ENCODE measurements at places on chromosomes 1 and 21. TPM values are rescaled to one million over a fixed set of nuclear protein-coding genes. Genes with fewer than 3 reads are reported as not detected.
A peak's percentile ranks its signal among the peaks of the same experiment; 100 is the strongest.

TRIM63 gene
- not detected for total RNA-seq

ADPRS gene
- 28.6 TPM for total RNA-seq

MNDA gene
- 0.50 TPM for total RNA-seq

TRIM46 gene
- total RNA-seq, result 8.4 TPM

RXRG gene
- total RNA-seq, result not detected

B3GALT5 gene
- total RNA-seq, result not detected

SLFNL1 gene
- total RNA-seq, result 1.6 TPM

ESRRG gene
- total RNA-seq, result not detected

IL23R gene
- 0.47 TPM for total RNA-seq

TRIM17 gene
- 0.76 TPM for total RNA-seq

FCRL6 gene
- 0.55 TPM for total RNA-seq

SPRR1B gene
- total RNA-seq, result not detected

IGSF9 gene
- total RNA-seq, result not detected

GPA33 gene
- 21.6 TPM for total RNA-seq

GUCA2A gene
- not detected for total RNA-seq

TMEM81 gene
- 8.9 TPM for total RNA-seq

- no peaks in the 10 kb centered on the region for H3K36me3 ChIP-seq
- no peaks in the 10 kb centered on the region for H3K4me1 ChIP-seq
- H3K4me3 ChIP-seq, result no peak overlapping the region
- no peaks in the 10 kb centered on the region for H3K27me3 ChIP-seq
- DNase-seq, result no peak
- H3K27ac ChIP-seq, result no peak overlapping the region
Observed at GRCh38 chr1:244353551-244354091, 98.1 kb downstream of the ADSS2 start.

GRCh38 chr1:185438936-185439335, 121.9 kb upstream of the IVNS1ABP start:
- H3K4me1 ChIP-seq, result peaks cover 30% of the 10 kb centered on the region
- DNase-seq, result no peak
- H3K27ac ChIP-seq, result peak overlapping the region; percentile 48
- H3K36me3 ChIP-seq, result no peaks in the 10 kb centered on the region
- H3K4me3 ChIP-seq, result no peak overlapping the region

GRCh38 chr21:37670883-37671282, 245.4 kb downstream of the KCNJ6 start:
- no peaks in the 10 kb centered on the region for H3K36me3 ChIP-seq
- H3K27me3 ChIP-seq, result no peaks in the 10 kb centered on the region
- H3K27ac ChIP-seq, result no peak overlapping the region
- DNase-seq, result no peak
- H3K4me3 ChIP-seq, result no peak overlapping the region

DNA sequence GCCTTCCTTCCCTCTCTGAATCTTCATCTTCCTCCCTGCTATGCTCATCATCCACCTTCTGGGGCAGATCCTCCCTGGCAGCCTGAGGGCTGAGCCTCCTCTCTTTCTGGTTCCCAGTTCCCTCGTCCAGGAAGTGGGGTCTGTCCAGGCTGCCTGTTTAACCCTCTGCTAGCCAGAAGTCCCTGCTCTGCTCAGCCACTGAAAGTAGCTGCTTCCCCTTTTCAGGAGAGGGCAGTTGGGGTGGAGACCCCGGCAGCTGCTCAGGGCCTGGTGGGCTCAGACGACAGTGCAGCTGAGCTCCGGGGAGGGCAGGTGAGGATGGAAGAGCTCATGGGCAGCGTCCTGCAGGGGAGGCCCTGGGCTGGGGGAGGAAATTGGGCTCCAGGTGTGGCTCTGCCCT, 43.1 kb upstream of the ETV3 start:
- DNase-seq, result no peak
- H3K27ac ChIP-seq, result no peak overlapping the region
- no peaks in the 10 kb centered on the region for H3K36me3 ChIP-seq

GRCh38 chr1:30877205-30877912, 31.2 kb downstream of the SDC3 start:
- H3K4me1 ChIP-seq, result peaks cover 6% of the 10 kb centered on the region
- no peak overlapping the region for H3K4me3 ChIP-seq
- H3K27me3 ChIP-seq, result no peaks in the 10 kb centered on the region
- no peak overlapping the region for H3K27ac ChIP-seq
- H3K36me3 ChIP-seq, result no peaks in the 10 kb centered on the region

DNA sequence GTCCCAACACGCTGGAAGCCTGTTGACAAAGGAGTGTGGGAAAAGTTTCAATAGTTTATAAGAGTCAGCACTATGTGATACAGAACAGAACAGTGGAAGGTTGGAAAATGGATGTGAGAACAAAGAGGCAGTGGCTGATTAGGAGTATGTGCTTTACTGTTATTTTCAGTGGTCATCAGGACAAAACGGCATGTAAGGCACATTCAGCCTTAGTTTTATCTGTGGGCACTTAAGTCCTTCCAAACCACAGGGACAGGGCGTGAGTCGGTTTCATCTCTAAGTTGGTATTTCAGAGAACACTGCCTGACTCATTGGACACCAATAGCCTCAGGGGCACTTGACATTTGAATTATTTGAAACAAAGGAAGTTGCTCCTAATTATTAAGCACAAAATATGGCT, 306.9 kb downstream of the ASTN1 start:
- H3K4me1 ChIP-seq, result no peaks in the 10 kb centered on the region
- H3K4me3 ChIP-seq, result no peak overlapping the region
- DNase-seq, result no peak
- H3K27ac ChIP-seq, result no peak overlapping the region

DNA sequence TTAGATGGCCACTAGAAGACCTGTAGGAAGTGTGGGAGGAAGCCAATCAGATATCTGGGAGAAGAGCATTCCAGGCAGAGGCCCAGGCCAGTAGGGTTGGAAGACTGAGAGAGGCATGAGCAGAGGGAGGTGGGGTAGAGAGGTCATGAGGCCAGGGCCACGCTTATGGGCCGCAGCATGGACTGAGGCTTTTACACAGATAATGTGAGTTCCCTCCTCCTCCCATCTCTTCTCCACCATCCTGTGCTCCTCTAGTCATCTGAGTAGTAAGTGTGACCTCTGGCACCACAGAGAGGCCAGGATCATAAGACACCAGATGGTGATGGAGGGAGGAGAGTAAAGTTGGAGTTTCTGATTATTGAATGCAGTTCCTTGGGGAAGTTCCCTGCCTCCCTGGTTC, 17.1 kb downstream of the TTC22 start:
- H3K4me1 ChIP-seq, result no peaks in the 10 kb centered on the region
- no peaks in the 10 kb centered on the region for H3K27me3 ChIP-seq
- no peak for DNase-seq
- no peak overlapping the region for H3K4me3 ChIP-seq
- peaks cover 33% of the 10 kb centered on the region for H3K36me3 ChIP-seq

- DNase-seq, result peak; percentile 51
- H3K4me3 ChIP-seq, result no peak overlapping the region
- H3K27me3 ChIP-seq, result no peaks in the 10 kb centered on the region
- no peak overlapping the region for H3K27ac ChIP-seq
- H3K4me1 ChIP-seq, result no peaks in the 10 kb centered on the region
- peaks cover 35% of the 10 kb centered on the region for H3K36me3 ChIP-seq
Observed at GRCh38 chr1:200971955-200972711, 51.4 kb downstream of the KIF21B start.

- peaks cover 6% of the 10 kb centered on the region for H3K36me3 ChIP-seq
- no peaks in the 10 kb centered on the region for H3K27me3 ChIP-seq
- peaks cover 36% of the 10 kb centered on the region for H3K4me1 ChIP-seq
- DNase-seq, result no peak
- no peak overlapping the region for H3K4me3 ChIP-seq
- peak overlapping the region; percentile 92 for H3K27ac ChIP-seq
Observed at GRCh38 chr1:15408890-15409387, 749 bp upstream of the EFHD2 start.

GRCh38 chr1:202223121-202223860, 29.7 kb downstream of the LGR6 start:
- H3K27ac ChIP-seq, result no peak overlapping the region
- no peak for DNase-seq
- no peak overlapping the region for H3K4me3 ChIP-seq
- peaks cover 9% of the 10 kb centered on the region for H3K4me1 ChIP-seq
- no peaks in the 10 kb centered on the region for H3K36me3 ChIP-seq

GRCh38 chr1:156937883-156938282, 17.5 kb downstream of the LRRC71 start:
- DNase-seq, result no peak
- H3K36me3 ChIP-seq, result peaks cover 26% of the 10 kb centered on the region
- no peak overlapping the region for H3K27ac ChIP-seq

- H3K27me3 ChIP-seq, result no peaks in the 10 kb centered on the region
- DNase-seq, result no peak
- no peaks in the 10 kb centered on the region for H3K36me3 ChIP-seq
- no peak overlapping the region for H3K4me3 ChIP-seq
Observed at GRCh38 chr1:162279136-162279498, 97.5 kb downstream of the SPATA46 start.

DNA sequence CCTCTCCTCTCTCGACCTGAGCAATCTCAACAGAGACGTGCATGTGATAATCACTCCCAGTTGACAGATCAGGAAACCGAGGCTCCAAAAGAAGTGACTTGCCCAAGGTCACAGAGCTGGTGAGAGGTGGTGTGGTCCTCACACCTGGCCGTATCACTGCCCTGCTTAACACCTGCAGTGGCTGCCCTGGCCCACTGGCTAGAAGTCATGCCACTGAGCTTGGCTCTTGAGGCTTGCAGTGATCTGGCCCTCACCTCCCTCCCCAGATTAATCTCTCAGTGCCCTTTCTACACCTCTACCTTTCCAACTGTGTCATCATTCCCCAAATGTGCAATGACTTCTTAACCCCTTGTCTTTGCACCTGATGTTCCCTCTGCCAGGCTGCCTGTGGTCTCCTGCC, 38.8 kb downstream of the CDCP2 start:
- H3K4me3 ChIP-seq, result no peak overlapping the region
- DNase-seq, result no peak
- H3K27ac ChIP-seq, result no peak overlapping the region
- H3K36me3 ChIP-seq, result no peaks in the 10 kb centered on the region
- no peaks in the 10 kb centered on the region for H3K4me1 ChIP-seq

DNA sequence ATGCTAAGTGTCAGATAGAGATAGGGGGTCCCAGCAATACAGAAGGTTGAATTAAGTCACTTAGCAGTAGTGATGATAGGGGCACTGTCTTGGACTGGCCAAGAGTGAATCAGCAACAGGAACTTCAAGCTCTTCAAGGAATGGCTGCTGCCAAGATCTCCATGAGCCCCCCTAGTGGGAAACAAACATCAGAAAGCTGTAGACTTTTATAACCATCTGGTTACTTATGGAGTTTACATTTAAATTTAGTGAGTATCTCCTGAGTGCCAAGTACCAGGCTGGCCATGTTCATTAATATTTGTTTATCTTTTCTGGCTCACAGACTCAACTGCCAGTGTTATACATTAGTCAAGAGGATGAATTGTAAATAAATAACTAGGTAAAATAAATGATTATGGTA, 327.3 kb downstream of the TTLL7 start:
- DNase-seq, result no peak
- no peak overlapping the region for H3K4me3 ChIP-seq
- H3K27ac ChIP-seq, result no peak overlapping the region
- no peaks in the 10 kb centered on the region for H3K36me3 ChIP-seq

- H3K36me3 ChIP-seq, result no peaks in the 10 kb centered on the region
- no peak overlapping the region for H3K27ac ChIP-seq
- peaks cover 6% of the 10 kb centered on the region for H3K4me1 ChIP-seq
- DNase-seq, result no peak
- no peak overlapping the region for H3K4me3 ChIP-seq
- H3K27me3 ChIP-seq, result no peaks in the 10 kb centered on the region
Observed at GRCh38 chr1:15110128-15110866, 43.2 kb upstream of the TMEM51 start.

DNA sequence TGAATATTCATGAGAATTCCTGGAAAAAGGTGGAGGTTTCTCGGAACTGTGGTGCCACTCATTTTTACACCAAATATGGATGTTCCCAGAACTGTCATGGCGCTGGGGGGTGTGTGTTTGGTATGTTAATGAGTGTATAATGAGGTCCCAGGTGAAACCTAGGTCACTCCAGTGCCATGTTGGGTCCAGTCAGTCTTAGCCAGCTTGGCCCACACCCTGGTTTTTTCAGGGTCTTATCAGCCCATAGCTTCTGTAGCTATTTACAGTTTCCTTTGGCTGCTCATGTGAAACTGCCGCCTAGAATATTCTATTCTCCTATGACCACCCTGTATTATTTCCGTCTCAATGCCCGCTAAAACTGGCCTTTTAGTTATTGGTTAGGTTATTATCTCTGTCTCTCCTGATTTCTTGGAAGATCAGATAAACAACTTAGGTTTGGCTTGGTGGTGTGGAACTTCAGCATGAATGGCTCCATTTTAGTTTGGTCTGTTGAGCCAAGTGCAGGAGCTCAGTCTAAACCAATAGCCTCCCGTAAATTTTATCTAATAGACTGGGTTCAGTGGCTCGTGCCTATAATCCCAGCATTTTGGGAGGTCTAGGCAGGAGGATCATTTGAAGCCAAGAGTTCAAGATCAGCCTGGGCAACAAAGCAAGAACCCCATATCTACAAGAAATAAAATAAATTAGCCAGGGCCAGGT, 42.1 kb upstream of the EDARADD start:
- no peak for DNase-seq
- H3K4me3 ChIP-seq, result no peak overlapping the region
- H3K27me3 ChIP-seq, result no peaks in the 10 kb centered on the region
- no peaks in the 10 kb centered on the region for H3K4me1 ChIP-seq

DNA sequence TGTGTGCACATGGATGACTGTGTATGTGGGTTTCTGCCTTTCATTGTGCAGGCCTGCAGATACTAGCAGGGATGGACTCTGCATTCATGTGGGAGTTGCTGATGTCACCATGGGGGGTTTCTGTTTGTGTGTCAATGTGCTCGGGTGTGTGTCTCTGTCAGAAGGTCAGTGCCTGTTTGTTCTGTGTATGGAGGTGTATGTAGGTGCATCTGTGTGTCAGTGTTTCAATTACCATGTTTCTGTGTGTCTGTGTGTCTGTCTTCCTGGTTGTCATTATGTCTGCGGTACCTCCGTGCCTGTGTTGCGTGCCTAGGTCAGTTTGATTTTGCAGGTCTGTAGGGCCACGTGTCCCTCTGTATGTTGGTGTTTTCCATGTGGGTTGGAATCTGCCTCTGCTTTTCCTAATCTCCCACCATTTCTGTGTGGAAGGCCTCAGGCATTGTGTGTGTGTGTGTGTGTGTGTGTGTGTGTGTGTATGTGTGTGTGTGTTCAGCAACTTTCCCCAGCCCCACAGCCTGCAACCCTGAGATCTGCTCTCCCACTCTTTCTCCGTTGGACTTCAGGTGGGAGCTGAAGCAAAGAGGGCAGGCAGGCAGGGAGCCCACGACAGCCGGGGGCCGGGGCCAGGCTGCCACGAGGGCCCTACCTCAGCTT, 36.7 kb upstream of the WASF2 start:
- H3K4me1 ChIP-seq, result peaks cover 70% of the 10 kb centered on the region
- peak overlapping the region; percentile 34 for H3K4me3 ChIP-seq
- no peaks in the 10 kb centered on the region for H3K27me3 ChIP-seq
